Colonic mucosa (tissue), 4 donors: ENCODE measurements at places on chromosomes 3 and 15.

- no peak for DNase-seq
Measured at GRCh38 chr3:188126934-188127333, 27.0 kb upstream of the LPP start.

GRCh38 chr3:13012221-13012691 lies 61.0 kb downstream of the IQSEC1 start:
- peak; percentile 51 for DNase-seq

GRCh38 chr3:58013099-58013498 lies 4.9 kb downstream of the FLNB start:
- no peak for DNase-seq

- DNase-seq: no peak
Measured at GRCh38 chr15:74185710-74186348, 12.3 kb downstream of the ISLR start.

DNA sequence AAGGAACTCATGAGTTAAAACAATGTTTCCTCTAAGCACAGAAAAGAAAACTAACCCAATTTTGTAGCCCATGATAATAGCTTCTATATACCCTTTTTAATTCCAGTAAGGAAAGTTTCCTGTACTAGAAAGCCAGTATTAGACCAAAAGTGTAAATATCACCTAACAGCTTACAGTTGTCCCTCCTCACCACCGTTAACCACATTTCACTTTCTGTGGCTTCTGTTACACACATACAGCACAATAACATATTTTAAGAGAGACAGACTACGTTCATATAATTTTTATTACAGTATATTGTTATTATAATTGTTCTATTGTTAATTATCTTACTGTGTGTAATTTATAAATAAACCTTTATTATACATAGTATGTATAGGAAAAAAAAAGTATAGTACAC lies 74.1 kb downstream of the ZNF280D start:
- no peak for DNase-seq

DNA sequence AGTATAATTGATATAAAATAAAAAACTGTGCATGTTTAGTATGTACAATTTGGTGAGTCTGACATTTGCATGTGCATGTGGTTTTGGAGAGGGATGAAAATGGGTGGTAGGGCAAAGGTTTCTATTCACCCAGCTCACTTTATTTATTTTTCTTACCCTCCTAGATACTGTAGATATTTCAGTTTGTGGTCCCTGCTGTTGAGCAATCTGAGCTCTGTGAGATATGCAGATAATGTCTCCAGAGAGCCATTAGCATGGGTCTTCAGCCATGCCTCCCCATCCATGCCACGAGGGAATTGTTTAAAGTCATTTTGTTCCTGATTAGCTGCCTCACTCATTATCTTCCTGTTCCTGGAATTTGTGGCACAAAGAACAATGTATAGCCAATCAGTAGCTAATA lies 44.4 kb upstream of the B3GALNT1 start:
- no peak for DNase-seq

DNA sequence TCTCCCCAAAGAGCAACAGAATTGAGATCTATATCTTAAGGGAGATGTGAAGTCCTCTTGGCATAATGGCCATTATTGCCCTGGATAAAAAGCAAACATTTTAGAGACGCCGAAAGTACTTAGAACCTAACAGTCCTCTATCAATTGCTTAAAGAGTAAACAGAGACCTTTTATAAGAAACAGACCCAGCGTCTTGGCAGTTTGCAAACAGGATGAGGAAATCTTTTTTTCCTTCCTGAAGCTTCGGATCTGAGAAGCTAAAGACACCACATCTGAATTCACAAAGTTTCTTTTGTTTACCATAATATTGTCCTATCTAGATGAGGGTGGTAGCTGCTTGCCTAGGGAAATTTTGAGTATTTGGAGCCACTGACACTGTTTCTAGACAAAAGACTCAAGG lies 59.9 kb upstream of the LIMD1 start:
- DNase-seq: no peak

GRCh38 chr3:8325306-8325705 lies 176.3 kb upstream of the LMCD1 start:
- no peak for DNase-seq

GRCh38 chr15:76916369-76916768 lies 11.2 kb upstream of the SCAPER start:
- no peak for DNase-seq

- no peak for DNase-seq
Measured at GRCh38 chr15:58546635-58547627, 115.1 kb downstream of the LIPC start.

GRCh38 chr3:80643421-80643820 lies 875.6 kb upstream of the ROBO1 start:
- DNase-seq: no peak

DNA sequence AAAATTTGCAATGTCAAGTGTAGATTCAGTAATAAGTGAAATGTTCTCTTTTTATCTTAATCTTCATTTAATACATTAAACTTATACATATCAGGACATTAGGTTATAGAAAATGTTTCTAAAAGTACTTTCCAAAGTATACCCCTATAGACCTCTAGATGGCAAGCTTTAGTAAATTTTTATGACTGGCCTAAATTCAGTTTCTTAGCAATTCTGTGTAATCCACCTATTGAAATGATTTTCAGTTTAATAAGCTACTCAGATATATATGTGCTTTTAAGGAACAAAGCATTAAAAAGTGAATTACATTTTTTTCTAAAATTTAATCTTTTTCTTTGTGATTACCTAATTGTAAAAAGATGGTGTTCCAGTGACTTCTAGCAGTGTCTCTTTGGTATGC lies 342.2 kb downstream of the GBE1 start:
- DNase-seq: no peak

DNA sequence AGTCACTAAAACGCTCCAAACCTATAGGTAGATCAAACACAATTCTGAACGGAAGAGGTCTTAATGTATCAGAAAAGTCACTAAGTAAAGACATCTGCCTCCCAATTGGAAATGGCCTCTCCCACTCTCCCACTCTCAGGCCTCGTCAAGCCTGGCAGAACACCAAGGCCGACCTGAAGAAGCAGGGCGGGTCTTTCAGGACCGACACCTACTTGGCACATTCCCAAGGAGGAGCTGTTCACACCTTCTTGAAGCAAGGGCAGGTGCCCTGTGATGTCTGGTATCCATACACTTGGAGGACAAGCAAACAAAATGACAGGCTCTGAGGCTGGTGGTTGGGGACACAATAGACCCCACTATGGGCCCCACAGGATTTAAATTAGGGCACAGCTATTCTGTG lies 30.0 kb downstream of the XXYLT1 start:
- DNase-seq: peak; percentile 51

- peak; percentile 80 for DNase-seq
Measured at GRCh38 chr3:24494618-24495325, at the start of gene THRB. TSS of gene THRB (minus strand) at chr3:24494850.

GRCh38 chr3:12265508-12265907 lies 23.4 kb upstream of the PPARG start:
- no peak for DNase-seq

GRCh38 chr15:67564021-67564967 lies 21.8 kb downstream of the MAP2K5 start:
- no peak for DNase-seq

DNA sequence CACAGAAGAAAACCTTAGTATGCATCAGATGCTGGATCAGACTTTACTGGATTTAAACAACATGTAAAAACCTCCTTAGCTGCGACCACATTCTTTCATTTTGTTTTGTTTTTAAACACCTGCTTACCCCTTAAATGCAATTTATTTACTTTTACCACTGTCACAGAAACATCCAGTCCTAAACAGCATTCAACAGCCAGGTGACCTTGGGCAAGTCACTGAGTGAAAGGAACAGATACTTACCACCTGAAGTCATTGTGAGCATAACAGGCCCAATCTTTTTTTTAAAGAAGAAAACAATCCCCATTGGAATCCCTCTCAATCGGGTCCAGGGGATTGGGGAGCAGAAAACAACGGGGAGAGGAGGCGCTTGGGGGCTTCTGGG lies 390 bp downstream of the STARD5 start:
- DNase-seq: no peak

DNA sequence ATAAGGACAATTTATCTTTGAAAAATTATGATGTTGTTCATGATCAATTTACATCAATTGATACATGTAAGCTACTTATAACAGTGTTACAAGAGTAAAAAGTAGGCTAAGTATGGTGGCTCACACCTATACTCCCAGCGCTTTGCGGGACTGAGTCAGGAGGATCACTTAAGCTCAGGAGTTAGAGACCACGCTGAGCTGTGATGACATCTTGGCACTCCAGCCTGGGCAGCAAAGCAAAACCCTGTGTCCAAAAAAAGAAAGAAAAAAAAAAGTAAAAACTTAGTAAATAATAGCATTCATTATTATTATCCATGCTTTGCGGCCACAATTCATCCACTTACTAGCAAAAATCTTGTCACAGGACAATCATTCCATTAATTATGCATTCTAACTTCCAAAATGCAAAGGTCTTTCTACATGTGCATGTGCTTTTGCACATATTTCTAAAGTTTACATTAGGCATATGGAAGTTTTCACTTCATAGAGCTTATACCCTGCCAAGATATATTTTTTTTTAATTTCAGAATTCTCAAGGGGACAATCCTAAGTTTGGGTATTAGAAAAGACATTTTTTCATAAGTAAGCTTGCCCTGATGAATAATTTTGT lies 243.3 kb upstream of the RARB start:
- no peak for DNase-seq

DNA sequence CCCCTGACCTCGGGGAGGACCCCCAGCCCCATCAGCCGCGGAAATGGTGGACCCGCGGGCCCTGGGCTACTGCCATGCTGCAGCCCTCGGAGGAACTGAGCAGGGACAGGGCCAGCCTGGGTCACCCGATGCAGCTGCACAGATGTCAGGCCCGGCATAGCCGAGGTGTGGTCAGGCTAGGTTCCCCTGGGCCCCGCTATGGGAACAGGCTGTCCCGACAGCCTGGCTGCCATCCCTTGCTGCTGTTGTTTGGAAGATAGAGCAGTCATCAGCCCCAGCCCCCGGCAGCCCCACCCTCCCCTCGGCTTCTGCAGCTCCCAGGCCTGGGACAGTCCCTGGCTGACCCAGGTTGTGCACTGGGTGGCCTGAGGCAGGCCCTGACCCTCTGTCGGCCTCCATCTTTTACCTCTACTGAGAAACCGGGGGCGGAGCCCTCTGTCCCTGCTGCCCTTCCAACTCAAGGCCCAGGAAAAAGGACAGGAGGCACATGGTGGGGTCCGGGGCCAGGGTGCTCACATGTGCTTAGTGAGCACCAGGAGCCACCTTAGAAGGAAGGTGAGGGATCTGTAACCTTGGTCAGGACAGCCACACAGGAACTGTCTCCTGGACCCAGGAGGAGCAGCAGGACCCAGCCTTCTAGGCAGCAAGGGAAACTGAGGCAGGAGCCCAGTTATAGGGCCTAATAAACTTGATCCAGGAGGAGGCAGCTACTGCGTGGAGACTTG lies 31.5 kb upstream of the FBLN2 start:
- DNase-seq: no peak

DNA sequence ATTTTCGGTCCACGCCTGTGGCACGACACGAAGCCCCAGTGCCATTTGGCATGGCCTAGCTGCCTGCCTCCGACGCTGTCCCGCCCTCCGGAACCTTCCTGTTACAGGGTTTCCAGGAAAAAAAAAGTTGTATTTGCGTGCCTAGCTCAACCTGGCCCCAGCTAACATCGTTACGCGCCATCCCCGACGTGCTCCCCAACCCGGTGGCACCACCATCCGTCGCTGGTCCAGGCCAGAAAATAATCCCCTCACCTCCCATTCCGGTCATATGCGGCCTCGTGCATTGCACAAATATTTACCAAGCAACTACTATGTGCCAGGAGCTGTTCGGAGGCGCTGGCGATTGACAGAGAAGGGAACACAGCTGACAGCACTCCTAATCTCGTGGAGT lies 1.4 kb upstream of the CYP1A1 start:
- no peak for DNase-seq

DNA sequence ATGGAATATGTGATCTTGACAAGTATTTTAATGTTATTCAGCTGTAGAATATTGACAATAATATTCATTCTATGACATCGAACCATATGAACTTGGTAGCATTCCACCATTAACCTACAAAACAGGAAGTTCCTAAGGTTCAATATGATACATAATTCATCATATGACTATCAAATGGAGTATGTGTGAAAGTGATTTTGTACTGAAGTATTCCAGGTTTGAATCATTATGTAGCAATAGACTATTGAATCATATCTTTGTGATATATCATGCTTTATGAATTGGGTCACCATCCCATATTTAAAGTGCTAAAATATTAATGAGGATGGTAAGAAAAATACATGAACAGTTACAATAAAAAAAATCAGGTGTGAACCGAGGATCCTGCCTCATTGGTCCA lies 95.1 kb downstream of the TP63 start:
- no peak for DNase-seq

DNA sequence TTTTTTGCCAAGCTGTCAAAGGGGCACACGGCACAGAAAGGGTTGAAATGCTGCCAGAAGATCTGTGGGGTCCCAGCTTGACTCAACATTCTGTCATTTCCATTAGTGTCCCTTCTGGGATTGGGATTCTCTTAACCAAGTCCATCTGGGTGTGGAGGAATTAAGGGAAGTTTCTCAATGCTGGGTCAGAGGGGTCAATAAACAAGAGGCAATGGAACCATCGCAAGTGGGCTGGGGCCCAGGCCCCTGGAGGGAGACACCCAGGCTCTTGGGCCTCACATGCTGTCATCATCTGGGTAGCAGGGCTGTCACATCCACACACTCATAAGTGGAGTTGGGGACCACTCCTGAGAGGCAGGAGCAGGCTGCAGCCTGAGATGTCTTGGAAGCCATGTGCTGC lies 8.1 kb upstream of the APOD start:
- DNase-seq: no peak

GRCh38 chr3:42163622-42164244 lies 72.6 kb downstream of the TRAK1 start:
- no peak for DNase-seq

GRCh38 chr3:51102396-51102795 lies 282.7 kb upstream of the MANF start:
- DNase-seq: no peak

GRCh38 chr3:194840661-194841514 lies 155.2 kb downstream of the FAM43A start:
- no peak for DNase-seq

GRCh38 chr15:93124126-93124525 lies 35.1 kb upstream of the RGMA start:
- no peak for DNase-seq

DNA sequence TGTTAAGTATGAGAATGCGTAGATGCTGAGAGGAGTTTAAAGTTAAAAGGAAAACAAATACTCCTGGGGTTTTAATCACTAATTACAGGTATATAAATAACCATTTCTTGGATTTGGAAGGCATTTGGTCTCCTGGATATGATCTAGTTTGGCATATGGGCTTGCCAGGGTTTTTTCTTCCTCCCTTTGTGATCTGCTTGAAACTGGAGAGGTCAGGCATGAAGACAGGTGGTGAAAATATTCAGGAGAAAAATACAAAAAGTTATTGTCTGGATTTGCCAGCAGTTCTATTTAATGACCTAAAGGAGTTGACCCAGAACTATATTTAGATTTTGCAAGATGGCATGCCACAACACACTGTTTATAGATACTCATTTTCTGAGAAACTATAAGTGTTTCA lies 136.3 kb downstream of the DIPK2A start:
- DNase-seq: no peak

GRCh38 chr3:69095636-69096035 lies 10.9 kb downstream of the ARL6IP5 start:
- DNase-seq: no peak

GRCh38 chr3:105845488-105845887 lies 23.3 kb downstream of the CBLB start:
- DNase-seq: no peak
